ENCODE measurements at places on chromosomes 3 and 15. TPM values are rescaled to one million over a fixed set of nuclear protein-coding genes. Genes with fewer than 3 reads are reported as not detected.

DNA sequence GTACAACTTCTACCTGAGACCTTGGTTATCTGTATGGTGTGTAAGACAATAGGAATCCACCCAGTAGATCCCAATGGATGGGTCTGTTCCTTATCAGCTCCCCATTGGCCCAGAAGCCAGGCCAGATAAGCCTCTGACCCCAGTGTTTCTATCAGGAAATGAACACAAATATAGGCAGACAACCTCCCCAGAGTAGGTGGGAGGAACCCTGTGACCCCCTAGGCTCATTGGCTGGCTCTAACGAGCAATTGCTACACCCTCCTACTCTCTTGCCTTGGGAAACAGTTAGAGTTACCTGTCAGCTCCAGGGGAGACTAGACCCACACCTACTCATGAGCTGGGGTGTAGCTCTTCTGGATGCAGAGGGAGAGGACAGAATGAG lies 299.9 kb downstream of the UACA start:
- no peak for DNase-seq

Gene ARHGAP31
- total RNA-seq: not detected

Gene RTP3
- not detected for total RNA-seq

Gene PRR20G
- total RNA-seq: not detected

Gene TMEM212
- not detected for total RNA-seq

GRCh38 chr3:28726840-28727239 lies 378.2 kb upstream of the AZI2 start:
- DNase-seq: peak; percentile 6

DNA sequence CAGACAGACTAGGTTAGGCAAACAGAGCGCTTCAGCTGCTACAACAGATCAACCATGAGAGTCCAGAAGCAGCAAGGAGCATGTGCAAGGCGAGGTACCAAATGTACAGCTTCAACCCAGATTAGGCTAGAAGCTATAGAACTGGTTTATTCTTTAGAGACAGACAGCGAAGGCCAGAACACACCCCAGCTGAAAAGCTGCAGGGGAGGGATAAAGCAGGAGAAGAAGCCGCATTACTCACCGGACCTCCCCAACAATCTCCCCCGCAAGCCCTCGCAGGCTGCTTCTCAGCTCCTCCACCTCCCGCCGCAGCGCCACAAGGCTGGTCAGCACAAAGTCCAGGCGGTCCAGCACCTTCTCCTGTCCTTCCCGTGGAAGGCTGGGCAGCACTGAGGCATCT lies 3.3 kb downstream of the RMDN3 start:
- no peak for DNase-seq

GRCh38 chr3:113912552-113913236 lies 35.1 kb upstream of the ZDHHC23 start:
- peak; percentile 61 for DNase-seq

Gene HOMER2
- total RNA-seq: 40.4 TPM

DNA sequence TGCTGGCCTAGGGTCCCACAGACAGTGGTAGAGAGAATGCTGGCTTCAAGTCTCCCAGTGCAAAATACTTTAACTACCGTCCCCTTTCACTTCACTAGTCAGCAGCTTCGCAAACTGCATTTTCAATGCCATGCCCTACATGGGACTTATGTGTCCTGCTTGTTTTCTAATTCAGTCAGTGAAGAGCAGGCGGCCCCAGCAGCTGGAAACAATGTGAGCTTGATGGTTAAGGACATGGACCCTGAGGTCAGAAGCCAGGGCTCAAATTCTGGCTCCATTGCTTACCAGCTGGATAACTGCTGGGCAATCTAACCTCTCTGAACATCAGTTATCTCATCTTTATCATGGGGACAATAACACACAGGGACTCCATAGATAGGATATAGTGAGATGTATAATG lies 58.4 kb downstream of the SLC12A8 start:
- no peak for DNase-seq

Gene TM4SF4
- total RNA-seq: not detected

Gene C3orf85
- total RNA-seq: not detected

Gene ATP8B4
- total RNA-seq: not detected

GRCh38 chr3:158953131-158953530 lies 151.3 kb downstream of the MFSD1 start:
- DNase-seq: no peak

GRCh38 chr3:151203051-151203420 lies at the start of gene GPR171:
Gene GPR171 (minus strand): TSS chr3:151203216. CDS start chr3:151199386, 3,830 bp downstream.
- DNase-seq: no peak

Gene EOMES
- 0.20 TPM for total RNA-seq

GRCh38 chr15:100740138-100740537 lies 137.7 kb downstream of the ASB7 start:
- no peak for DNase-seq

GRCh38 chr3:27554706-27555105 lies 70.5 kb upstream of the SLC4A7 start:
- no peak for DNase-seq

DNA sequence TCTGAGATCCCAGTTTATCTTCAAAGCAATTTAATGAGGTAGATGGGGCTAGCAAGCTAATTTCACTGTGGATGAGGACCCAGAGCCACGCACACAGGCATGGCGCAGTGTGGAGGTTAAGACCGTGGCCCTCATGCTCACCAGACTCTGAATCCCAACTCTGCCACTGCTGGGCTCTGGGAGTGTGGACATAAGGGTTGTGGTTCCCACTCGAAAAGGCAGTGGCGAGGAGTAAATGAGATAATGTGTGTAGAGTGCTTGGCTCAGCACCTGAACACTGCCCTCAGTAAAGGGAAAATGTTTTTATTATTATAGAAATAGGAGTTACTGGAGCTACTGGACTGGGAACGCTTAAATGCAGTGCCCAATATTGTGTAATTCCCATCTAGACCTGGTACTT lies 243.5 kb upstream of the TPM1 start:
- no peak for DNase-seq

Gene GPR176
- total RNA-seq: 2.0 TPM

Gene PDIA5
- total RNA-seq: 26.0 TPM

Gene CADPS
- total RNA-seq: not detected

Gene NPAP1
- total RNA-seq: not detected

DNA sequence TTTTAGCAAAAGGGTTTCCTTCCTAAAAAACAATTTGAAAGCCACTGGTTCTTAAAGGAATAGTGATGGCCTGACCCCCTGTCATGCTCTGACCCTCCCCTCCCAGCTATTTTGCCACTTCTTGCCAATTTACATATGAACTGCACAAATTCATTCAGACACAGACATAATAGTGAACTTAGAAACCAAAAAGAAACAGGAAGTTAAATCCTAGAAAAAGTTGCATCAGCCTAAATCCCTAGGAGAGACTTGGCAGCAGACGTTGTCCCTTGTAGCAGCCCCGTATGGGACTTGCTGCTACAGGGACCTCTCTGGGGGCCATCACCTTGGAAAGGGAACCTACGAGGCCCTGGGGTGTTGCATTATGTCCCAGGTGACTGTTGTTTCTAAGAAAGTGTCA lies 14.3 kb upstream of the PDE8A start:
- DNase-seq: no peak

DNA sequence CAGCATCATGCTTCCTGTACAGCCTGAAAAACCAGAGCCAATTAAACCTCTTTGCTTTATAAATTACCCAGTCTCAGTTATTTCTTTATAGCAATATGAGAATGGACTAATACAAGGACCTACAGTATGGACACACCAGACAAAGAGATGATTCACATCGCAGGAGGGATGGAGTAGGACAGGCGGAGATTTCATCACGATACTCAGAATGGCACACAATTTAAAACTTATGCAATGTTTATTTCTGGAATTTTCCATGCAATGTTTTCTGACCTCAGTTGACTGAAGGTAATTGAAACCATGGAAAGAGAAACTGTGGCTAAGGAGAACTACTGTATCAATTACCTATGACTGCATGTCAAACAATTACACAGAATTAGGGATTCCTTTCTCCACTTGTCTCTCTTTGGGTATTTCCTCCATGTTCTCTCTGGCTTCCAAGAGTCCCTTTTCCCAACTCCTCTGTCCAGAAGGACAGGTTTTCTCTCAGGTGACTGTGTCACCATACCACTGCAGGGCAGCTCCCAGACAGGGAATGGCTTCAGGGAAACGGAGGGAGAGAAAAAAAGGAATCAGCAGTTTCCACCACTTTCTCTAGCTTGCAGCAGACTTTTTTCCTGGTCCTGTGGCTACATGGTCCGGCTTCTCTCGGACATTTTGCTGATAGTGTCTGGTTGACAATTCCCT lies 3.0 kb upstream of the ANO10 start:
- DNase-seq: no peak

GRCh38 chr3:134852893-134853351 lies 57.9 kb downstream of the EPHB1 start:
- DNase-seq: no peak

DNA sequence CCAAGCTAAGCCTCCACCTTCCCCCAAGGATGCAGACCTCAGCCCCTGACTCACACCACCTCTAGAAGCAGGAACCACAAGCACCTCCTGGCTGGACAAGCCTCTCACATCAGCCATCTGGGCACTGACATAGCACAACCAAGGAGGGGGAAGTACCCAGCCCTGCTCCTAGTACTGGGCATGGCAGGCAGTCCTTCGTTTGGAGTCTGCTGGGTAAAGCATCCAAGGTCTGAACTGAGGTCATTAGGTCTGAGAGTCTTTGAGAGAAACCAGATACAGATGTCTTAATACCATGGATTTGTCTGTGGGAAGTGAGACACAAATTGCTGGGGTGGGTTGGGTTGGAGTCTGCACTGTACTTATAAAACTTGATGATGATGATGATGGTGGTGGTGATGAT lies 61.8 kb downstream of the CCDC33 start:
- no peak for DNase-seq

Gene KNL1
- 40.6 TPM for total RNA-seq

- DNase-seq: no peak
These were observed 188.9 kb downstream of the MEIS2 start for GRCh38 chr15:36911322-36911944.

DNA sequence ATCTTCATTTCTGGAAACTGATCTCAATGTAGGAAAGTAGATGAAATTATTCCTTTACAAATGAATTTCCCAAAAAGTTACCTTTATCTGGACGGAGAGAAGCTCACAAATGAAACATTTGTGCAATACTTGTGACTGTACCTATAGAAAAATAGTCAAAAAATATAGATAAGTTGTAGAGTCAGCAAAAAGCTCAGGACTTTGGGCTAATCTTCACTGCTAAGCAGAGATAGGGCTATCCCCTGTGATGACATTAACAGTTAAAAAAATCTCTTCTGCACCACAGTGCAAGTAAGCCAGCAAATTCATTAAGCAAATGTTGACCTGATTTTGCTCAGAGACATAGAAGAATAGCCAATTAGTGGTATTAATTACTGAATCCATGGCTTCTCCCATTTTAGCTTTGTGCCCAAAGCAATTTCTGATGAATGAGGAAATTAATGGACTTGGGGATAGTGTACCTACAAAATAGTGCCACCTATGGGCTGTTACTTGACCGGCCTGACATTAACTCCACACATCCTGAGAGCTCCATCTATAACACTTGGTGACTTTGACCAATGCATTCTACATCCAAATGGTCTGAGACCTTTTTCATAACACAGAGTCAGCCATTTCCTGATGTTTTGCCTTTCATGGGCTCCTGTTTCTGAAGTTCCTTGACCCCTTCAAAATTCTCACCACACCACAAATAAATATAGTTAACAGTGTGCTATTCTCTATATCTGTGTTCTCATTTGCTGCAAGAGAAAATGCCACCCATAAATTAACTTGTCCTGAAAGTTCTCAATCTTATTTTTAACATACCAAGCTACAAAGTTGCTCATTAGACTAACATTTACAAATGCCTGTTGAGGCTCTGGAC lies 105.0 kb downstream of the SSR3 start:
- peak; percentile 68 for DNase-seq

GRCh38 chr3:54819946-54820345 lies 107.9 kb downstream of the LRTM1 start:
- DNase-seq: no peak

Gene MASP1
- total RNA-seq: not detected

DNA sequence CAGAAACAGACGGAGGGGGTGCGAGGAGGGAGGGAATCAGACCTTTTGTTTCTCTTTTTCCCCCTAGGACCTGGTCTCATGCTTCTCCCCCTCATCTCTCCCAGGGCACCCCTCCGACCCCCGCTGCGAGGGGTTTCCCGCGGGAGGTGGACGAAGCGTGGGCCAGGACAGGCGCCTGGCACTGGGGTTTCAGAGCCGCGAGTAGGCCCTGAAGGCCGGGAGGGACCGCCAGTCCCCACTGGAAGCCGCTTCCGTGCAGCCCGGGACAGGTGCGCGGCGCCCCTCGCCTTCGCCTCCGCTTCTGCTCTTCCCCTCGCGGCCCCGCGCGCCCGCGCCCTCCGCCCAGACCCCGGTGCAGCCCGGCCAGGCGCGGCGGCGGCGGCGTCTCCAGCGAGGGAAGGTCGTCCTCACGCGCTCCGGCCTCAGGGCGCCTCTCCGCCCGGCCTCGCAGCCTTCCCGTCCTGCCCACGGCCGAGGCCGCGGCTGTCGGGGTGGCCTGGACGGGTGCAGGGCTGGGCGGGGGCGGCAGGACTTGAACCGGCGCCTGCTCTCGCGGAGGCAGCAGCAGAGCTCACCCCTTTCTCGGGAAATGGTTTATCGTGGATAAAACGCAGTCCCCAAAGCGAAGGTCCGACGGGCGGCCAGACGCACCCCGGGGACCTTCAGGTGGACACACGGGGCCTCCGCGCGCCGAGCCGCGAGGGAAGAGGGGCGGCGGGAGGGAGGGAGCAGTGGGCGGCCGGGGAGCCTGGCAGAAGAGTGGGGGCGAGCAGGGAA lies 31.5 kb upstream of the ADAMTS17 start:
- no peak for DNase-seq

GRCh38 chr15:34795267-34796081 lies at the start of gene ACTC1:
Gene ACTC1 (minus strand): TSS chr15:34795549. CDS start chr15:34794808, 741 bp downstream.
- peak; percentile 22 for DNase-seq

DNA sequence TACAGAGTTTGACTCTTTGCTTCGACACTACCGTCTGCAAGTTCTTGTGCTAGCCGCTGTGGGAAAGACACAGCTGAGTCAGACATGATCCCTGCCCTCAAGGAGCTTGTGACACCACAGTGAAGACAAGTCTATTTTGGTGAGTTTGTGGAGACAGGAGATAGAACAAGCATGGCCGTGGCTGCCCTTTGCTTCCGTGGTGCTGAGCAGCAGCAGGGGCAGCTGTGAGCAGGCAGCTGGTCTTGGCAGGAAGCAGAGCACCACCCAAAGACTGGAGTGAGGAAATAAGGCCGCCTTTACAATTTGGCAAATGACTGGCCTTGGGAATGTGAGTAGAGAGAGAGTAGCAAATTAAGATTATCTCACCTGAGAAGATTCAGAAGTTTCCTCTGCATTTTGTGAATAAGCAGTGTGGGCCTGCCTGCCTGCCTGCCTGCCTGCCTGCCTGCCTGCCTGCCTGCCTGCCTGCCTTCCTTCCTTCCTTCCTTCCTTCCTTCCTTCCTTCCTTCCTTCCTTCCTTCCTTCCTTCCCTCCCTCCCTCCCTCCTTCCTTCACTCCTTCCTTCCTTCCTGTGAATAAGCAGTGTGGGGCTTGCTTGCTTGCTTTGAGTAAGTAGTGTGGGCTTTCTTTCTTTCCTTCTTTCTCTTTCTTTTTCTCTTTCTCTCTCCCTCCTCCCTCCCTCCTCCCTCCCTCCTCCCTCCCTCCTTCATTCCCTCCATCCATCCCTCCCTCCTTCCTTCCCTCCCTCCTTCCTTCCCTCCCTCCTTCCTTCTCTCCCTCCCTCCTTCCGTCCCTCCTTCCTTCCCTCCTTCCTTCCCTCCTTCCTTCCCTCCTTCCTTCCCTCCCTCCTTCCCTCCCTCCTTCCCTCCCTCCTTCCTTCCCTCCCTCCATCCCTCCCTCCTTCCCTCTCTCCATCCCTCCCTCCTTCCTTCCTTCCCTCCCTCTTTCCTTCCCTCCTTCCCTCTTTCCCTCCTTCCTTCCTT lies 1.6 kb upstream of the GCNT3 start:
- DNase-seq: no peak

- peak; percentile 63 for DNase-seq
These were observed 783 bp downstream of the RNF168 start for GRCh38 chr3:196502775-196503195.

GRCh38 chr15:62928242-62928999 lies 114.1 kb upstream of the TPM1 start:
- peak; percentile 58 for DNase-seq
